ENCODE measurements at places on chromosomes 6 and 20.

DNA sequence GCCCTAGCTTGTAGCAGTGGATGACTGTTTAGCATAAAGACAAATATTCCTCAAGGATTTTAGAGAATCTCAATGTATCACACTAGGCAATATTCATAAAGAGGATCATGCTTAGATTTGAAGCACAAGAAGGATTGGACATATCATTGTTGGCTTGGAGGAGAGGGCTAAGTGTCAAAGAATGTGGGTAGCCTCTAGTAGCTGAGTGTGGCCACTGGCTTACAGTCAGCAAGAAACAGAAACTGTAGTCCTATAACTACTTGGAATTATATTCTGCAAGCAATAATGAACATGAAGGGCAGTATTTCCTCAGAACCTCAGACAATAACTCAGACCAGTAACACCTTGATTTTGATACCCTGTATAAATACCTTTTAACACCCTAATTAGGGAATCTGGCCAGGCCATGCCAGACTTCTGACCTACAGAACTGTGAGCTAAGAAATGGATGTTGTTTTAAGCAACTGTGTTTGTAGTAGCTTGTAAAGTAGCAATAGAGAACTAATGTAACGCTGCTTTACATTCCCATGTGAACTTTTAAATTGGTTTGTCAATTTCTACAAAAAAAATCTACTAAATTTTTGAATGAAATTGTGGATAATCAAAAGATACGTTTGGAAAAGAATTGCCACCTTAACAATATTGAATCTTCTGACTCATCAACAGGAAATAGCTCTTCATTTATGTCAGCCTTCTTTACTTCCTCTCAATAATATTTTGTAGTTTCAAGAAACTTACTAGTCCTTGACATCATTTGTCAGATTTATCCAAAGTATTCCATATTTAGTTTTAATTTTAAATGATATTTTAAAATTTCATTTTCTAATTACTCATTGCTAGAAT is 65.2 kb upstream of the RSPO3 start:
- no peak for DNase-seq

- DNase-seq = no peak
Measured at GRCh38 chr6:82066196-82066595, 181.3 kb downstream of the IBTK start.

- no peak for DNase-seq
Measured at GRCh38 chr6:12544821-12545565, 171.6 kb upstream of the PHACTR1 start.

DNA sequence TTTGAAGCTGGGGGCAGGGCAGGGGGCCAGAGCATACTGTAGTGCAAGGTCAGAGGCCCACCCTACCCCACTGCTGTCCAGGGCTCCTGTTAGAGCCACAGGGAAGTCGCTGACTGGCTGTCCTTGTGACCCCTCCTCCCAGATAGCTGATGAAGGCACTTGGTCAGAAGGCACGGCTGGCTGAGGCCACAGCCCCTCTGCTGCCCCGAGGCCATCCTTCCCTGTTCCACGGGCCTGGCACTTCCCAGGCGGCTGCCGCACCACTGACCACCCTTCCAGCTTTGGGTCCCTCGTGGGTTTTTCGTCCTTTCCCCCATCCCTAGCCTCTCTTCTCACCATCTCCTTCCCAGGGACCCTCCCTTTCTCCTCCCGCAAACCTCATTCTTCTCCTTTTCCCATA is 9.2 kb upstream of the EMILIN3 start:
- DNase-seq = no peak

- no peak for DNase-seq
Measured at GRCh38 chr6:101760843-101761621, 367.5 kb downstream of the GRIK2 start.
